Iris pigment epithelial cell (primary cell): ENCODE measurements at places on chromosomes 2 and 18.

DNA sequence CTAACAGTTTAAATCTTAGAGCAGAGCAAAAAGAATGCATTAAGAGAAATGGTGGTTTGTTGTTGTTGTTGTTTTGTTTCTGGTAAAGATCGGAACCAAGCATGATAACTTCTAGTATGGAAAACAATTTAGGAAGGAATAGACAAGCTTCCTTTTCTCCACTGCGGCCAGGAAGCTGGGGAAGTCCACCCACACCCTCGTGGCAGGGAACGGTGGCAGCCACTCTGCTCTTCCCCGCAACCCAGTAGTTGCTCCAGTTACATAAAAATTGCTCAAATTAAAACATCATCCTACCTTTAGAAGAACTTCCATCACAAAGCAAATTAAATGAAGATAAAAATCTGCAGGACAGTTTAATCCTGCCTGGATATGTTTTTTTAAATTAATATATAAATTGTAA lies 113.0 kb downstream of the RBMS1 start:
- DNase-seq, result no peak

DNA sequence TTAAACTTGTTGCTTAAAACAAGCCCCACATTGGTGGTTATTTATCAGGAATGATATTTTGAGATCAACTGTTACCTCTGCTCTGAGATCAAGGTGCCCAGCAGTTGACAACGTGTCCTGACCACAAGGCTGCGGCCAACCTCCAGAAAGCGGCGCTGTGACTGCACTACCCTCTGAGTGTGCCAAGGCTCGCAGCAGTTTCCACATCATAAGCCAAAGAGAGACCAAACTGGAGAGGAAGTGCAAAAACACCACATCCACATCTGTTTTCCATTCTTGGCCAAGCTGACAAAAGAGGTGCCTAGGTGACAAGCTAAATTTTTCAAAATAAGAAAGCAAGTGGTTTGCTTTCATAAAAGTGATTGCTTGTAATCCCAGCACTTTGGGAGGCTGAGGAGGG lies 410.8 kb upstream of the POU3F3 start:
- DNase-seq, result no peak

DNA sequence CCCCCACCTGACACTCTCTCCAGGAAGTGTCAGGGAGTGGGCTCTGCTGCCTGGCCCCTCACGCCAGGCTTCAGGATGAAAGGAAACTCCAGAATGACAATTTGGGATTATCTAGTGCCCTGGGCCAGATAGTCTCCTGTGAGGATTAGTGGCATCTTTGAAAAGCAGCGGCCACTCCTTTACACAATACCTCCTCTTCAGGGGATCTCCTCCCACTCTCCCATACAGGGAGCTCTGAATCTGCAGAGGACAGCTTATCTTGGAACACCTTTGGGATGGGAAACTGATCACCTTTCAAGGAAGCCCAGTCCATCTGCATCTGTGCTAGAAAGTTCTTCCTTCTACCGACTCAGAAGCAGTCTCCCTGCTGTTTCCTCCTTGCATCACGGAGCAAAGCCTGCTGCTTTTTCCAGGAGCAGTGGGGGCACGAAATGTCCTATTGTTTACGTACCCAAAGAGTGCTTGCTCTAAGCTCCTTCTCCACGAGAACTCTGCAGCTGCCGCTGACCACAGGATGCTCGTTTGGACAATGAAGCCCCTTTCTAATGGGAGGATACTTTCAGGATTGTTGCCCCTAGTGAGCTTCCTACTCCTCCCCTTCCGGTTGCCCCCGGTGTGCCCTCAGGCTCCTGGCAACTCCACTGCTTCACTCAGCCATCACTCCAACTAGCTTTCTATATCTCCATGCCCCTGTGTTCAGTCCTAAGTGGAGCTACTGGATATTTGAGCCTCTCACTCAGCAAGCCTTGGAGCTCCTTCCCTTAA lies 31.5 kb downstream of the SIX3 start:
- no peak for DNase-seq

- peak; percentile 73 for DNase-seq
These were observed 386.9 kb downstream of the FIGN start for GRCh38 chr2:163348857-163349380.

GRCh38 chr2:52976143-52976949 lies 791.3 kb upstream of the CHAC2 start:
- DNase-seq, result peak; percentile 31

DNA sequence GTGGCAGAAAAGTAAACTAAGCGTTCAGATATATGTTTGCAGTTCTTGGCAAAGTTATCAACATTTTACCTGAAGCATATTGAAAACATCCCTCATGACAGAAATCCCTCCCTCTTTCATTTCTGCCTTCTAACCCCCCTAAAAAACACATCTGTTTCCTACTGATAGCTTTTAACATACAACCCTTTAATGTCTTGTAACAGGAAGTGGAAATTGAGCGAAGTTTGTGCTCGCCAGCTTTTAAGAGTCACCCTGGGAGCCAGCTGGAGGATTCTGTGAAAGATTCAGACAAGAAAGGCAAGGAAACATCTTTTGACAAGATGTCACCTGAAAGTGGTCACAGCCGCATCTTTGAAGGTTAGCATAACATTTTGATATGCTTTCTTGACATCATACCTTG lies 247.4 kb downstream of the XIRP2 start:
- DNase-seq, result peak; percentile 53

GRCh38 chr2:224885836-224886547 lies 156.3 kb downstream of the DOCK10 start:
- peak; percentile 95 for DNase-seq

GRCh38 chr18:61975526-61976326 lies 82.9 kb upstream of the RNF152 start:
- DNase-seq, result no peak

- DNase-seq, result no peak
These were observed 9.0 kb upstream of the TET3 start for GRCh38 chr2:73975731-73976130.

DNA sequence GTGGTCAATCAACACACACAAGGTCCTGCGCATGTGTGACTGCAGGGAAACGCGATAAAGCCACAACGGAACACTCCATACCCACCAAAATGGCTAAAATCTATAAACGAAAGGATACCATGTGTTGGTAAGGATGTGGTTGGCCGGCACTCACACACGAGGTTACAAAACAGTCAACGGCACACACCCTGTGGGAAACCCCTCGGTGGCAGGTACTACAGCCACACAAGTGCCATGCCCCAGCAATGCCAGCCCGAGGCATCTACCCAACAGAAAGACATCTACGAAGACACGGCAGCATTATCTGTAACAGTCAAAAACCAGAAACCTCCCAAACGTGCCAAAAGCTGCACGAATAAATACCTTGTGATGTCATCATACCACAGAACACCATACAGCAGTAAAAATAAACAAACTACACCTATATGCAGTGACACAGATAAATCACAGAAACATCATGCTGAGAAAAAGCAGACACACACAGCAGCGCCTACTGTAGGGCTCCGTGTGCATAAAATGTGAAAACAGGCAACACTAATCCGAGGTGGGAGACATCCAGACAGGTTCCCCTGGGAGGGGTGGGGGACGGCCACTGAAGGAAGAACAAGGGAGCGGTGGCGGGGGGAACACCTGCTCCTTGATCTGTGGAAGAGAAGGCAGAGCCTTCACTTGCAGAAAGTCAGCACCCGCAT lies 36.7 kb downstream of the HDAC4 start:
- no peak for DNase-seq

DNA sequence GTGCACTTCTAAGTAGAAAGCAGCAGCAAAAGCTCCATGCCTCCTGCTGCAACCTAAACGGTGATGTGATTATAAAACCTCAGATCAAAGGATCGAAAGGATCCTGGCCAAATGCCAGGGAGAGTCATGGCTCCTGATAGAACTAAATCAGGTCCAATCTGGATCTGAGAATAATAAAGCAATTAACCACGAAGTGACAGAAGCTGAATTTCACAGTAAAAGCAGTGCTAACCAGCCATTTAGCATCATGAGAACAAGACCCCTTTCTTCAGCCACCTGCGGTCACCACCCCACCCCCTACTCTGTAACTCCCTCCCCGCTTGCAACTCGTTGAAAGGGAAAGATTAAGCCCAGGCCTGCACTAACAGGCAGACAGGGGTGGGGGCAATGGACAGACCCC lies 748.7 kb downstream of the BCL11A start:
- DNase-seq, result no peak

- DNase-seq, result no peak
These were observed 288.5 kb downstream of the SP3 start for GRCh38 chr2:173676647-173677046.

DNA sequence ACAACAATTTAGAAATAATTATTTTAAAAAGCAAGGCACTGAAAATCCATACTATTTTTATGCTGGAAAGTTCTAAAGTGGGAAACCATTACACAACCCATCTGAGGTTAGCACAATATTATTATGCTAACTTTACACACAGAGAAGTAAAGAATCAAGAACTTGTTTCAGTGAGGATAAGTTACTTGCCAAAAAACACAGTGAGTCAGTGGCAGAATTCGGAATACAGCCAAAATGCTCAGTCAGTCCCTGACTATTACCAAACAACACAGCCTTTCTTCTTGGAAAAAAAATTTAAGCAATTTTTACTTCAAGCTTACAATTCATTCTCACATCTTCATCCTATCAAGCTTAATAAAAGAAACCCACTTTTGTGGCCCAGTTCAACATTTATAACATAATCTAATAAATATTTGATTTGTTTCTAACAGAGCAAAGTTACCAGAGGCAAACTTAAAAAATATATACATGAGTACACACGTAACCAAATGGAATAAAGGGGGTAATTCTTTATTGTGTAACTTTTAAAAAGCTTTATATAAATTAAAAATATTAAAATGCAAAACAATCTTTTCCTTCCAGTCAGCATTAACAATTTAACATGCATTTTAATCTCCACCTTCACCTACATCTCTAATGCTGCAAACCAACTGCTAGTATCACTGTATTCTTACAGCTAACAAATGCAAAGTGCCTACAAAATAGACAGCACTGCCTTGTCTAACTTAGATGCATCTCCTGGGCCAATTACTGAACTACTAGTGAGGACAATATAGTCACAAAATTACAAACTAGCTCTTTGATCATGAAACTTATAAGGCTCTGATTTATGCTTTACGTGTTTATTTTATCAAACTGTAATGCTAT lies 55.2 kb downstream of the CCDC88A start:
- peak; percentile 98 for DNase-seq

- no peak for DNase-seq
These were observed 55.0 kb downstream of the ARHGAP25 start for GRCh38 chr2:68789603-68790002.

DNA sequence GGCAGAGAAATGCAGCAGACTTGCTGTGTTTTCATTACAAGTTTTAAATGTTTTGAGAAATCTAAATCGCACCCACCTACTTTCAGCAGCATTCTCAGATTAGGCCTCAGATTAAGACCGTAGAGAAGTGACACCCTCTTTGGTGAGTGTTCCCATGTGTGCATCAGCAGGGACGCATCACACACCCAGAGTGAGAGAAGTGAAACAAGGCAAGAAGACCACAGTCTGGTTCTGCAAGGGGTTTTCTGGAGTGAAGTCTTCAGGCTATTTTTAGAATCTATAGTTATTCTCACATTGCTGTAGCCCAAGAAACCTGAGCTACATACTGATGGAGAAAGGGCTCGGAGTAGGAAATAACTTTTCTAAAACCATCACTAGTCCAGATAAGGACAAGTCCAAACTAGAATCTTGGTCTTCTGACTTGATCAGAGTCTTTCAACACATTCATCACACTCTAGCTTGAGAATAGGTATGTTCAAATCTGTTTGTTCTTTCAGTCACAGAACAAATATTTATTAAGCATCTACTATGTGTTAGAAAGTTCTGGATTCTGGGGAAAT lies 1216.6 kb upstream of the PIK3C3 start:
- DNase-seq, result no peak

DNA sequence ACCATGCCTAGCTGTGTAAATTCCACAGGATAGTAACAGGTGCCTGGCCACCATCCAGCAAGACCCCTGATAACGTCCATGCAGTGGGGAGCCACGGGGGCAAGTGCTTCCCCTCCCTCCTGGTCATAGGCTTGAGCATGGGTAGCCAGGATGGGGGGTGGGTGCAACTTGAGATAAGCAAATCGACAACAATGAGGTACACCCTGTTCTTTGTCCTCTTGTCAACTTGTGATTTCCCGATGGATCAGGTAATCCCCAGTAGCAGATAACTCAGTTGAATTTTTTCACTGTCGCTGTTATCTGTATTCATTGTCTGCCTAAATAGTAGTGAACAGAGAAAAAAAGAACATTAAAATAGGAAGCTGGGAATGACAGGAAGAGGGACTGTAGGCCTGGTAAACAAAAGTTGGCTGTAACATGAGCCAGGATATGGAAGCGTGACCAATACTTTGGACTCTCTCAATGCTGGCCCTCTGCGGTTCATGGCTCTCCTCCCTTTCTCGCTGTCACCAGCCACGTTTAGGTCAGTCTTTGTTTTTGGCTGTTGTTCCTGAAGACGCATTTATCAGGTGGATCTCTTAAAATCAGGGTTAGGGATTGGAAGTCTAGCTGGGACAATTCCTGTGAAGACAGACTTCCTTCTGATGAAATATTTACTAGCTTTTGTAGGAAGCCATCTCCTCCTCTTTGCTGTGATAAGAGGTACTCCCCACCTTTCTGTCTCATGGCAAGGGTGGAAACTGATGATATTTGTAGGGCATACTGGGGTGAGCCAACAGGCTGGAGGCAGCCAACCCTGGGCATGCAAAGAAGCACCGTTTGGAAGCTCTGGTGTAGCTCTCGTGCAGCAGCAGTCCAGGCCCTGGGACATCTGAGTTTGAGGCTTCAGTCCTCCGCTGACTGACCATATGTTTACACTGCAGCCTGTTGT lies 42.4 kb downstream of the TCF7L1 start:
- peak; percentile 51 for DNase-seq

DNA sequence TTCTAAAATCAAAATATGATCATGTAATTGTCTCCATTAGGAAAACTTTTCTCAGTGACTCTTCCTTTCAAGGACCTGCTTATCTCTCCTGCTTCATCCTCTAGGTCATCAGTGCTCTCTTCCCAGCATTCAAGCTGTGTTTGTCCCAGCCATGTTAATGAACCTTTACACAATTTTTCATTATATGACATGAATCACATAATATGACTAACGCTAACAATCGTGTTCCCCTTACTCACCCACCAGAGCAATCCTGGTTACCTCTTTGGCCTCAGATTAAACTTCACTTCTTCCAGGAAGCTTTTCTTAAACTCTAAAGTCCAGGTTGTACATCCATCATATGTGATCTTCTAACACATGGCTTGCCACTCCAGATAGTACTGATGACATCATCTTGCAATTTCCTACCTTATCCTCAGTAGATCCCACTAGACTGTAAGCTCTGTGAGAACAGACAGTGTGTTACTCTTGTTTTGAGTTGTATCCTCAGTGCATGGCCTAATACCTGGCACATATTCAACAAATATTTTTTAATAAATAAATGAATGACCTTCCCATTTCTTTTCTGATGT lies 882.9 kb upstream of the ZEB2 start:
- DNase-seq, result no peak
